ENCODE measurements at places on chromosomes 3 and 15.

DNA sequence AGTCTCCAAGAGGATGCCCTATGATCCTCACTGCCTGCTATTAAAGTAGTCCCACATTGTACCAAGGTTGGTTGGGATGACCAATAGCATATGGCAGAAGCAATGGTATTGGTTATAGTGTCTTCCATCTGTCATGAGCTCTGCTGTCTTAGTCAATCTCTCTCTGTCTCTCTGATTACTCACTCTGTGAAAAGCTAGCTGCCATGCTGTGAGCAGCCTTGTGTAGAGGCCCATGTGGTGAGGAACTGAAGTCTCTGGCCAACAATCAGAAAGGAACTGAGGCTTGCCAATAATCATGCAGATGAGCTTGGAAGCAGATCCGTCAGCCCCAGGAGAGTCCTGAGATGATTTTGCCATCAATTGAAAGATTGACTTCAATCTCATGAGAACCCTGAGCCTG, 60.3 kb upstream of the CFAP161 start:
- DNase-seq: no peak

DNA sequence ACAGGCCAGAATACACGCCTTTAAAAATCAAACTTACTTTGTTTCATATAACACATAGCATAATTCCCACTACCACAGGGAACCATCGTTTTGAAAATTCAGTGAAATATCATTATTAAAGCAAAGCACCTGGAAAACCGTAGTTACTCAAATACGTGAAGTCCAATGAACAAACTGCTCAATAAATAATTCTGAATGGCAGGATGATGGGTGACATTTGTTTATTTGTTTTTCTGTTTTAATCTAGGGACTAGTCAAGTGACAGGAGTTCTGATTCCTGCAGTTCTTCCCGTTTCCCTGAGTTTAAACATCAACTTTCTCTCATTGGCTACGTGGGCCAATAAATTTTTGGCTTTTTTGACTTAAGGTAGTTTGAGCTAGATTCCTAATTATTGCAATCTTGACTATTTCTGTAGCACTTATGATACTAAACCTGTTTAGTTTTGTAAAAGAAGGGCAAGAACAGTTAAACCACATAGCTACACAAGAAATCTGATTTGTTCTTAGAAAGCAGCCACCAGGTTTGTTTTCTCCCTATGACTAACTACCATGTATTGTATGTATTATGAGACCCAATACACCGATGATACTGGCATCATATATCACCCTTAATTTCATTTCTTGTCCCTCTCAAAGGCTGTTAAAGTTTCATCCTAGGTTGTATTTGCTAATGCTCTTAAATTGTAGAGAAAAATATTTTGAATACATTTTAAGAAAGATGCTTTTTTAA, 411.2 kb downstream of the SHQ1 start:
- DNase-seq: no peak

GRCh38 chr3:47296562-47297302, 14.0 kb downstream of the KLHL18 start:
- DNase-seq: no peak

DNA sequence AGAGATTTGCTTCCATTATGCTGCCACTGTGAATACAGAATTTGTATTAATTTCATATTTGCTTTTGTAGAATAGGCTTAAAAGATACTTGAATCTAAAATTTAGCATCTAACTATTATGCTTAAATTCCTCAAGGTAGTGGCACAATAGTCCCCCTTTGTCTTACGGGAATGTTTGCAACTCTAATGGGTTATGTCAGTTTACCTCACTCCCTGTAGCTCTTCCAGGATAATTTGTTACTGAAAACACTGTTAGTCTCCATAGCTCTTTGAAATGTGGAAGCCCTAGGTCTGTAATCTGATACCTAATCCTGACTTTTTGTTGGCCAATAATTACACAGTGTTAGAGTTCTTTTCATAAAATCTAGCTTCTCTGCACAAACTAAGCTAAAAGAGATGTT, 433.4 kb downstream of the PYDC2 start:
- DNase-seq: no peak

DNA sequence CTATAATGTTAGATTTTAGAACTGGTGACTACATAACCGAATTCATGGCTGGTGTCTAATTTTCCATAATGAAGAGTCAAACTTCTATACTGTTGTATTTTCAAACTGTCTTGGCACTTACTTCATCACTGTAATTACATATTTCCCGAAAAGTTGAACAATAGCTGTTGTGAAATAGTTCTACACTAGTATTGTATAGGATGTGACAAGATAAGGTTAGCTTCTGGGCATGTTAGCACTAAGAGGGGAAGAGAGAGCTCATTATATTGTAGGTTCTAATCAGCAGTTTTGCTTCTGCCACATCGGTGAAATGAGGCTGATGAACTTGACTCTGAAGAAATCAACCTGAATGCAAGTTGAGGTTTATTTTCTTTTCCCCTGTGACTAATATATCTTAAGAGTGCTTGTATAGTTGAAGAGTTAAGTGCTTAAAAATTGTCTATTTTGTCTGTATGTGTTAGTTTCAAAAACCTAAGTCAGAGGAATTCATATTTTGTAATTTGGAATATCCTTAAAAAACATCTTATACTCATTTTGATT, 8.9 kb downstream of the GYG1 start:
- no peak for DNase-seq

- DNase-seq: no peak
Observed at GRCh38 chr15:93266291-93266690, 177.3 kb upstream of the RGMA start.

GRCh38 chr3:155938409-155938808, 68.0 kb downstream of the GMPS start:
- DNase-seq: no peak

GRCh38 chr3:43162230-43163084, 56.6 kb upstream of the POMGNT2 start:
- DNase-seq: peak; percentile 76

DNA sequence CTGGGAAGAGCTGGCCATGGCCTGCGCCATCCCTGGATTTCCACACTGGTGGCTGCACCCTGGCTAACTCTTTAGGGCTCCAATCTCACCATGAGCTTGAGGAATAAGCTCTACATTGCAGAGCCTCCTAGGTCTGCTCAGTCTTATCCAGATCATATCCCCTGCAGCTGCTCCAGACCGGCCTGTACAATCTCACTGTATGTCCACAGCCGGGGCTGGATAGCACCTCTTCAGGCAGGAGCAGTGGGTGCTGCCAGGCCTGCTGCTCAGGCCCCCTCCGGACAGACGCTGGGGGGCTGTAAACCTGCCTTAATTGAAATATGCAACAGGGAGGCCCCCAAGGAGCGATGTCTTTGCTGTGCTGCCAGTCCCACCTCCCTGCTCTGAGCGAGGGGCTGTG, 15.6 kb downstream of the INSYN1 start:
- no peak for DNase-seq

DNA sequence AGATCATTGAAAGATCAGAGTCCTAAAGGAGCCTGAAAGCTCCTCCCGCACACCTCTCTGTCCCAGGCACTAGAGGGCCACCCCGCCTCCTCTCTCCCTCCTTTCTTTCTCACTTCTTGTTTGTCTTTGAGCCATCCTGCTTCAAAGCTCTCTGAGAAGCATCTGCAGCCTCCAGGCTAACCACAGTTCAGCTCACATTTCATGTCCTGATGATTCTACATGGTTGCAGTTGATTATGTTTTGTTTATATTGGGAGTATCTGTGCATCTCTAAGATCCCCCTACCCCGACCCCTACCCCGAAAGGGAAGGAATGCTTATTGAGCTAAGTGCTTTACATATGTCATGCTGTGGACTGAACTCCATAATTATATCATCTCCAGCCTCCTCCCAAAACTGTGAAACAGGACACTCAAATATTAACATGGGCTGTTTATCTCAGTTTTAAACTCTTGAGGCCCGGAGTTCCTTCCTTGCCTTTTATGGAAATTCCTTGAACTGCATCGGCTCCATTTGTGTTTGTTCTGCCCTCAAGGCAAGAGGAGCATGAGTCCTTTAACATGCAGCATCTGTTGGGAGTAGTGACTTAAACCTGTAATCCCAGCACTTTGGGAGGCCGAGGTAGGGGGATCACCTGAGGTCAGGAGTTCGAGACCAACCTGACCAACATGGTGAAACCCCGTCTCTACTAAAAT, 30.9 kb downstream of the MGLL start:
- DNase-seq: peak; percentile 92

DNA sequence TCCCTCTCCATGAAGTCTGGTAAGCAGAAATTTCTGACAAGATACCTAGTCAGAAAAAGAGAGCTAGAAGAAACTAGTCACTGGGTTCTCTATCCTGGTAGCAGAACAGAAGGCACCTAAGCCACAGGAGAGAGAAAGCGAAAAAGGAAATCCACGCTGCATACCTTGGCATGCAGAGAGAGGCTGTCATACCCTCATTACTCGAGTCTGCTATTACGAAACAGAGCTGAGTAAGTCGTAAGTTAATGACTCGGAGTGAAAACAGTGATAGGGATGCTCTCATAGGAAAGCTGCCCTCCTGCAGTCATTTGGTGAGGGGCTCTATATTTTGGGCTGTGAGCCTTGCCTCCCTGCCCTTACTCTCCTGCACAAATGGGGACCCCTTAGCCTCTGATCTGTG, 16.2 kb downstream of the CLRN1 start:
- peak; percentile 21 for DNase-seq

GRCh38 chr3:72182206-72182605, 397.3 kb upstream of the PROK2 start:
- no peak for DNase-seq

GRCh38 chr15:79008659-79009058, 63.8 kb upstream of the CTSH start:
- no peak for DNase-seq

DNA sequence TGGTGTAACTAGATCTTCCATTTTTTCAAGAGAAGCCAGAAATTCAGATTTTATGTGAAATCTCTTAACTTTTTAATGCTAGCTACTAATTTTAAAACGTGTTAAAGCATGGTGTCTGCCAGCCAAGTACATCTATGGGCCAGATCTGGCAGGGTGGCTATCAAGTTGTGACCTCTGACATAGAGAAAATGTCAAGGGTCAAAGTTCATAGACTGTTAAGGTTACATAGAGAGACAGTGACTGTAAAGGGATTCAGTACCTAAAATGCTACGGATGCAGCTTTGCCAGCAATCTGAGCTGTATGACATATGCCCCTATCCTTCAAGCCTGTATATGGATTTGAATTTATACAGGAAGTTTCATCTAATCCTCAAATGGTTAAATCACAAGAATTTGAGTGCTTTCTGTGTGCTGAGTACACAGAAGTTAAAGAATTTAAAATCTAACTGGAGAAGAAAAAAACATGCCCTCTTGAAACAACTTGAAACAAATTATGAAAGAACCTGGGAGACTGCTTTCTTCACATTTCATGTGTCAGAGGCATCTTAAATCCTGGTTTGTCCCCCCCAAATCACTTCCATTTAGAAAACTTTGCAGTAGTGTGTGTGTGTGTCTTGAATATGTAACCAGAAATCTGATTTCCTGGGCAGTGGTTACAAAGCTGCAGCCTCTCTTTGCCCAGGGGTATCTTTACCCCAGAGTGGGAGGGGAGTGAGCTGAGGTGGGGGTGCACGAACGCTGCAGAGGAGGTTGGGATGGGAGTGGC, 895 bp upstream of the ARHGAP31 start:
- no peak for DNase-seq
